A549 (cell line): ENCODE measurements at places on chromosomes 6 and 20.

- no peak for DNase-seq
Observed at GRCh38 chr6:113631666-113632065, 225.5 kb upstream of the MARCKS start.

- DNase-seq, result no peak
Observed at GRCh38 chr20:18440403-18440802, 26.4 kb downstream of the DZANK1 start.

DNA sequence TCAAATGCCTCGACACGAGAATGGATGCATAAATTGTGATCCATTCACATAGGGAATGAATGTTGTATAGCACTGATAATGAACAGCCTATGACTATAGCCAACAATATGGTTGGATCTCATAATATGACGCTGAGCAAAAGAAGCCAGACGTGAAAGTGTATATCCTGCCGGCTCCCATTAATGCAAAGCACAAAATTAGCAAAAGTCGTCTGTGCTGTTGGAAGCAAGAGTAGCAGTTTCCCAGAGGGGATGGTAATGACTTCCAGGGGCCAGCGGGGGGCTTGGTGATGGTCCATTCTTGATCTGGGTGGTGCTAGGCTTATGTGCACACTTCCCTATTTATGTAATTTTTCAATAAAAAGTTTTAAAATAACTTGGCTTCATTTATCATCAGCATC is 1.0 kb upstream of the TAGAP start:
- no peak for DNase-seq

DNA sequence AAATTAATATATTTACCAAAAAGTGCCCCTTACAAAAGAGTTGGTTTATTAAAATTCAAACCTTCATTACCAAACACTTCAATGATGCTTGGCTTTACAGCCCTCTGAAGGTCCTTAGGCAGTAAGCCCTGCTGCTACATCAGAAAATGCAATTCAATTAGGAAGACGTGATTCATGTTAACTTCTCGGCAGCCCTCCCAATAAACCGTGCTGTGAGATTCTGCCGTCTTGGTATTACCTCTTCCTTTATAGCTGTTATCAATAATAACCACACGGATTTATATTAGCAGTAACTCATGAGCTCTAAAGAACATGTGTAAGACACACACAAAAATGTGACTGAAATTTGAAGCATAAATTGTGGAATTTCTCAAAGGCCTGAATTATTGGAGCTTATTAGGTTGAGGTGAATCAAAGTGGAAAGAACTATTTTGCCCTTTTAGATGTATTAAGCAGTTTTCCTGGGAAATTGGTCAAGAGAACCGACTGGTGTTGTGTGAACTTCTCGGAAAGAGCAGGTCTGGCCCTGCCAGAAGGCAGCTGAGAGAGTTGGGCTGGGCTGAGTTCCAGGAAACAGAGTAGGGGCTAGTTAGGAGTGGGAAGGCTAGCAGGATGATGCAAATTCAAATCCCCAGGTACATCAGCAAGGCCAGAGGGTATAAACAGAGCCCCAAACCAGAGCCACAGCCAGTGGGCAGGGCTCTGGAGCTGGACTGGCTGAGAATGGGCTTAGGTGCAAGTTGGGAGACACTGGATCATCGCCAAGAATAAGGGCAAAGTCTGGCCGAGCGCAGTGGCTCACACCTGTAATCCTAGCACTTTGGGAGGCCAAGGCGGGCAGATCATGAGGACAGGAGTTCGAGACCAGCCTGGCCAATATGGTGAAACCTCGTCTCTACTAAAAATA is 33.1 kb downstream of the FGD2 start:
- no peak for DNase-seq

DNA sequence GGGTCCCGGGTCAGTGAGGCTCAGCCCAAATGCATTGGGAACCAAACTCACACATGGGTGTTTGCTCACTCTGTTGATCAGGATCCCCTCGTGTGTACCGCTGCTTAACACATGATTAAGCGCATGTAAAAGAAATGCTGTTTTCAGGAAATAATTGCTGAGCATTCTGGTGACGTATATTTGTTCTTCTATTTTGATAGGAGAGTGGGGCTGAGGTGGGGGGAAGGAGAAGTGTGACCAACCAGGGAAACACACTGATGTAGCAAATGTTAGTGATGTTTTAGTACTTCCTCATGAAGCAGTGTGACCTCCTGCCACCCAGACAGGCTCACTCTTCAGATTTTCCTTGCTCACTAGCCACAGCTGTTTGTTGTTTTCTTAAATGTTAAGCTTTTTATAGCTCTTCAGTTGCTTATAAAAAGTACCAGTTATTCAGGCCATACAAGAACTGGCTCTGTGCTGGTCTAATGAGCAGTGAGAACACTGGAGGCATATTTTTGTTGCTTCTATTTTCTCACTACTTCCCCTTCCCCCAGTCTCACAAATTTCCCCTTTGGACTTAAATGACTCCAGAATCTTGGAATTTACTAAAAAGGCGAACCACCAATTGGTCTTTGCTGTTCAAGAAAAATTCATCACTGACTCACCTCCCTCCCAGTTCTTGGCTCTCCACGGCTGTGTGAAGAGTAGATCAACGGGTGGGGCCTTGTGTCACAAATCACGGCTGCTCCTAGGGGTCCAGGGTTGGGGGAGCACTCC is 79.2 kb upstream of the BACH2 start:
- DNase-seq, result no peak

- no peak for DNase-seq
Observed at GRCh38 chr6:165999279-165999678, 168.4 kb downstream of the TBXT start.
